ENCODE measurements at places on chromosomes 3 and 15.

- peak; percentile 30 for DNase-seq
These were observed 16.5 kb upstream of the CYP11A1 start for GRCh38 chr15:74383695-74384565.

GRCh38 chr3:113219605-113220300 lies 8.4 kb downstream of the BOC start:
- DNase-seq: no peak

- DNase-seq: no peak
These were observed 332.3 kb upstream of the CNTN4 start for GRCh38 chr3:1766384-1766783.

GRCh38 chr3:145952536-145952935 lies 208.4 kb downstream of the PLOD2 start:
- DNase-seq: no peak

DNA sequence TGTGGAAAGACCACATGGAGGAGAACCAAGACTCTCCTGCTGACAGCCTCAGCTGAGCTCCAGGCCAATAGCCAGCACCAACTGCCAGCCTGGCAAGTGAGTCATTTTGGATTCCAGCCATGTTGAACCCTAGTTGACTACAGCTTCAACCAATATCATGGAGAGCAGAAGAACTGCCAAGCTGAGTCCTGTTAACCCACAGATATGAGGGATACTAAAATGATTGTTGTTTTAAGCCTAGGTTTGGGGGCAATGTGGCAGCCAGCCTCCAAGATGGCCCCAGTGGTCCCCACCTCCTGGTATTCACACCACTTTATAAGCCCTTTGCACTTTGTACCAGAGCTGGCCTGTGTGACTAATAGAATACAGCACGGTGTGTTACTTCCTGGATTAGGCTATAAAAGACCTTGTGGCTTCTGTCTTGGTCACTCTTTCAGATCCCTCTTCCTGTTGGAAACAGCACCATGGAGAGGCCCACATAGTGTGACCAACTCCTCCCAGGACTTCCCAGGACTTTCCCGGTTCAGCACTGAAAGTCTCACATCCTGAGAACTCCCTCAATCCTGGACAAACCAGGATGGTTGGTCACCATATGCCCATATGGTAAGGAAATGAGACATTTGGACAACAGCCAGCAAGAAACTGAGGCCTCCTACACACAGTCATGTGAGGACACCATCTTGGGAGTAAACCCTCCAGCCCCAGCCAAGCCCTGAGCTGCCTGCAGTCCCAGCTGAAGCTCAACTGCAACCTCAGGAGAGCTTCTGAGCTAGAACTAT lies 32.4 kb upstream of the CDV3 start:
- DNase-seq: no peak

- no peak for DNase-seq
These were observed 242.1 kb upstream of the C2CD4B start for GRCh38 chr15:62407216-62407615.

GRCh38 chr3:172543419-172543818 lies 20.2 kb upstream of the TNFSF10 start:
- DNase-seq: no peak

DNA sequence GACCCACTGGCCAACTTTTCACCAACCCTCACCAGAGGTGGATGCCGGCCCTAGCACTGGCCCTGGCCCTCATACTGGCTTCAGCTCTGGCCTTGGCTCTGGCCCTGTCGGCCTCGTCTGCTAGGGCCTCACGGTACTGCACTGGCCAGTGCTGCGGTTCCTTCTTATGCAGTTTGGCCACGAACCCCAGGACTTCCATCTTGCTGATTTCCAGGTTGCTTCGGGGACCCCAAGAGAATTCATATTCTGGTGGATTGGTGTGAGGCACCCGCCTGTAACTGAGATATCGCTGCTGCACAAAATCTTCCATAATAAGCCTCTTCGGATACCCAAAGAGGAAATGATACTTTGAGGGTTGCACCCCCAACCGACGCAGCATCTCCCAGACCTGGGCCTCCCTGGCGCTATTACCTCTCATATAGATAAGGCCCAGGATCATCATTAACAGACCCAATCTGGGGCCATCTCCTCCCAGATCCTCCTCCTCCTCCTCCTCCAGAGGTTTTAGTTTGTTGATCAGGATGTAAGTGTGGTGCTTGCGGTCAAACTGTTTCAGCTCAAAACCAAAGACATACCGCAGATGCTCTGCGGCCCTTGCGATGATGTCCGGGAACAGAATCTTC lies 883 bp downstream of the MAGEF1 start:
- no peak for DNase-seq

All from ovary (tissue), 10 donors.